Activated naive CD8-positive, alpha-beta T cell treated with anti-CD3 and anti-CD28 coated beads for 36 hours (primary cell): ENCODE measurements at places on chromosomes 7 and 10.

GRCh38 chr10:112295853-112296830 is 12.9 kb downstream of the TECTB start:
- DNase-seq, result no peak

- no peak for DNase-seq
These were observed 60.1 kb downstream of the ZNF783 start for GRCh38 chr7:149321978-149322541.

DNA sequence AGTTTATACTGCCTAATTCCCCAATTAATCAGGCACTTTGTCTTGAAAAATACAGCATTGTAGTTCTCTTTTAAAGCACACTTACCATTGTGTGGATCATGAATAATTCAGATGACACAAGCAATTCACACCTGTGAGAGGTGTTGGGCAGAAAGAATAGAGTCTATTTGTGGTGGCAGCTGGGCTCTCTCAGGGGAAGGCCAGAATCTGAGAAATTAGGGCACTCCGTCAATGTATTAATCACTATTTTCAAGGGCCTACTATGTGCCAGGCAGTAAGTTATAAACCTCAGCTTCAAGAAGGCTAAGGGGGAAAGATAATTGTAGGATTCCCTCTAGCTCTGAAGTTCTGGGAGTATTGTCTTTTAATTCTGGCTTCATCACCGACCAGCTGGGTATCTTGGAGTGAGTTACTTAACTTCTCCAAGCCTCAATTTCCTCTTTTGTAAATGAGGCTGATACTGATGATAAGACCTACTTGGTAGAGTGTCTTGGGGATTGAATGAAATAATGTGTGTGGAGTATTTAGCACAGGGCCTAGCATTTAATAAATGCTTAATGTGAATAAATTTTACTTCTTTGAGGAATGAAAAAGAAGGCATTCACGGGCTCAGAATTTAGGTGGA is 2.5 kb downstream of the CHN2 start:
- DNase-seq, result no peak

DNA sequence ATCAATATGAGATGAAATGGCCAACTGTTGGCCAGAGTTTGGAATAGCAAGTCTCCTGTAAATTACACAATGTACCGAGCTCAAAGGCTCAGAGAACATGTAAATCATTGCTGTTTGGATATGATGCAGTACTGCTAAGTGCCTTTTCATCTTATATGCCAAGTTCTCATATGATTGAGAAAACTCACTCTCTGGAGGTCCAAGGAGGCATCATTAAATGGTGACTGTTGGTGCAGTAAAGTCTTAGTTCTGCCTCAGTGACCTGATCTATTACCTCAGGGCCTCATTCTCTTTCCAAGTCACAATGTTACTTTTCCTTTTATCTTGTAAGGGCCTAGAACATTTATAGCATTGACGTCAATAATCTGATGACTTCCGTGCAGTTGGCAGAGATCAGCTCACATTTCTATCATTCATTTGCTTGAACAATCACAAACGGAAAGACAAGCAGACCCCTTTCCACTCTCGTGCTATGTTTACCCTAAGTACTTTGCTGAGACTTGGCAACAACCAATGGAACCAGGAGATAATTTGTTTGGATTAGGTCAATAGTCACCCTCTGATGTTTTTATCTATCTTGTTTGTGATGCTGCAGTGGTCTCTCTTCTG is 32.6 kb upstream of the PDK4 start:
- no peak for DNase-seq

DNA sequence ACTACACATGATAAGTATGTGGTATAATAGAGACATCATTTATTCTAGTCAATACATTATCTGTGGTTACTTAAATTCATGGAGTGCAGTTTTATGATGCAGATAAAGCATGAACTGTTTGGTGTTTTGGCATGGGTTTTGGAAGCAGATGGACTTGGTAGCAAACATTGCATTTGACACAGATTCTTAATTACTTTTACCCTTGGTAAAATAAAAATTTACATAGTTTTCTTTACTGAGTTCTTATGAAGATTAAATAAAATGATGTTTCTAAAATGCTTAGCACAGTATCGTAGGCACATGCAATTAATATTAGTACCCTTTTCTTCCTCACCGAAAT is 92.0 kb downstream of the ABCA13 start:
- DNase-seq, result no peak

- DNase-seq, result no peak
These were observed 10.8 kb upstream of the ZNF862 start for GRCh38 chr7:149827089-149827981.

DNA sequence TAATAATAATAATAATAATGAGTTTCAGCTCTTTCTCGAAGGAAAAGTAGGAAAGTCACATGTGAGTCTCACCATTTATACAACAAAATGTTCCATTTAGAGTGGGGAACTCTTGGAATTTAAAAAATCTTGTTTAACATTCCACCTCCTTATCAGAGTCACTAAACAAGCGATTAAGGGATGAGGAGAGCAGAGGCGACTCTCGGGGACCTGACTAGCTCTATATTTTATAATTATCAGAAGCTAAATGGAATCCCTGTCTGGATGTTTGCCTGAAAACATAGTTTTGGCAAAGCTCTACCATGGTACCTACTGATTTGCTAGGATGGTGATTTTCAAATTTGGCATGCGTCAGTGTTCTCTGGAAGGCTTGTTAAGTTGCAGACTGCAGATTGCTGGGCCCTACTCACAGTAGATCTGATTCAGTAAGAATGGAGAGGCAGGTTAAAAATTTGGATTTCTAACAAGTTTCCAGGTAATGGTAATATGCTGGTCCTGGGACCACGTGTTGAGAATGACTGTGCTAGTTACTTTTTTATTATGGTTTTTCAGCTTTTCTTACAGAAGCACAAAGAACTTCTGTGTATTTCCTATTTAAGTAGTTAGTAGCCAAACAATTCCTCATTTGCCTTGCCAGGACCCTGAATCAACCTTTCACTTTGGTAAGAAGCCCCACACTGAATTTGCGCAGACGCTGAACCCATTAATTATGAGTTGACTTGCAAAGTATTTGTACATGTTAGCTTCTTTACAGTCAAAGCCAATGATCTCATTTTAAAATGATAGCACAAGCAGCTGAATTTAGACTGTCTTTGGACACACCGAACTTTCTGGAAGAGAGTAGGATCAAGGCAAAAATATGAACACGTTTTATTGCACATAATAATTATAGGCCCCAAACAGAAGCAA is 39.5 kb downstream of the CPED1 start:
- DNase-seq, result no peak

- DNase-seq, result no peak
These were observed 9.3 kb downstream of the TCAF1 start for GRCh38 chr7:143892527-143893300.

- DNase-seq, result no peak
These were observed 11.2 kb downstream of the MNX1 start for GRCh38 chr7:156998988-156999957.

GRCh38 chr7:39271402-39271801 is 293.7 kb downstream of the POU6F2 start:
- no peak for DNase-seq
